Left renal pelvis (tissue), 4 donors: ENCODE measurements at places on chromosomes 1 and 21. TPM values are rescaled to one million over a fixed set of nuclear protein-coding genes. Genes with fewer than 3 reads are reported as not detected.

- no peak for DNase-seq
These were observed 8.1 kb downstream of the GPR137B start for GRCh38 chr1:236150311-236150955.

DNA sequence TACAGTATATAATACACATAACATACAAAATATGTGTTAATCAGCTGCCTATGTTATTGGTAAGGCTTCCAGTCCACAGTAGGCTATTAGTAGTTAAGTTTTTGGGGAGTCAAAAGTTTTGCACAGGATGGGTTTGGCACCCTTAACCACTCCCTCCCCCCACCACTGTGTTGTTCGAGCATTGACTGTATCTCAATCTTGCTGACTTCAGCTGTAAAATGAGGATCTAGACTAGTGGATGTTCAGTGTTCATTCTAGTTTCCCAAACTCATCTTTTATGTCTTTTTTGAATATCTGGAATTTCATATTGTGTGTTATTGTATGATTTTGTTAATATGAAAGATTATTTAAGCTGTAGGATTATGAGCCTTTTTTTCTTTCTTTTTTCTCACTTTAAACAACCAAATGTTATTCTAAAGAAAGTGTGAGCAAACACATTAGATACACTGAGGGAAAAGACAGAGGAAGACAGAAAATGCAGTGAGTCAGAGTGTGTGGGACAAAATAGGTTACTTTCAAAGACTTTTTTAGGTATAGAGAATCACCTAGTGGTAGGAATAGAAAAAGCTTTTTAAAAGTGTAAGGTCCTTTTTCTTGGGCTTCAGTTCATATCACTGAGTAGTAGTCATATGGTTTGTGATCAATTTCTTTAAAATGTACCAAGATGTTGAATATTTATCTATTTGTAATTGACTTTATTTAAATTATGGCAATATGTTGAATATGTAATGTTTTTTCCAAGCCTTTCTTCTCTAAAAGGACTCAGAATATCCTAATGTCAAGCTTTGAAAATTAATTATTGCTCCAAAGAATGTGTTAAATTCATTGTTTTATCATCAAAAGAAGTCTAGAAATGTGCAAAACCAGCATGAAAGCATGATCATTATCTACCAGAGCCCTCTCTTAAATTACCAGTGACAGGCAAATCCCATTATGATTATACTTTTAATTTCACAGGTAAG, 17.9 kb upstream of the CENPF start:
- no peak for DNase-seq

DNA sequence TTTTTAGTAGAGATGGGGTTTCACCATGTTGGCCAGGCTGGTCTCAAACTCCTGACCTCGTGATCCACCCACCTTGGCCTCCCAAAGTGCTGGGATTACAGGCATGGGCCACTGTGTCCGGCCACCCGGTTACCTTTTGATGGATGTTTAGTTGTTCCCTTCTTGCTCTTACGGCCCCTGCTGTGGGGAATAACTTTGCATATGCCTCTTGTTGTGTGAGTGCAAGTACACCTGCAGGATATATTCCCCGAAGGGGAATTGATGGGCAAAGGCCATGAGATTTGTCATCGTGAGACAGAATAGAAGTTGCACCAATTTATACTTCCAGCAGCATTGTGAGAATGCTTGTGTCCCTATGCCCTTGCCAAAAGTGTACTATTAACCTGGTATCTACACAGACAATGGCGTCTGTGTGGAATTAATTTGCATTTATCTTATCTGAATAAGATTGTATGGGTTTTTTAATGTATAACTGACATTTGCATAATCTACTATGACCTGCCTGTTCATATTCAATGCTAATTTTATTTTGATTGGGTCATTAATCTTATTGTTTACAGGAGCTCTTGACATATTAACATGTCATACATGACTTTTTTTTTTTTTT, 8.1 kb downstream of the IL6R start:
- DNase-seq = no peak

DNA sequence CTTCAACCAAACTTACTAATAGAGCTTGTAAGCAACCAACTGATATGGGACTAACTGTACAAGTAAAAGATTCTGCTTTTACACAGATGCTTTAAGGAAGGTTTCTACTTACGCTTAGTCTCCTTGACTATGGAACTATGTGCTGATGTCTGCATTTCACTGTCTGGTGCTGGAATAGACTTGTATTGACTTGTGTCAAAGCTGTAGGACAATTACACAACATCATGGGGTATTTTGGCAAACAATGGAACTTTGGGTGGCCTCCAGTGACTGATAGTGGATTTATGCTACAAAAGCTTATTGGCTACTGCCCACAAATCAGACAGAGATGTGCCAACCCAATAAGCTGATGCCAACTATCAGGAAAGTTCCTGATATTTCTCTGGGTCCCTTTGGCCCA, 10.6 kb downstream of the CBR1 start:
- DNase-seq = no peak

GRCh38 chr21:25092441-25093011, 514.8 kb downstream of the MRPL39 start:
- no peak for DNase-seq

GRCh38 chr21:25911730-25912401, 177.1 kb downstream of the GABPA start:
- no peak for DNase-seq

GRCh38 chr1:51535006-51535592, 16.0 kb upstream of the EPS15 start:
- no peak for DNase-seq

DNA sequence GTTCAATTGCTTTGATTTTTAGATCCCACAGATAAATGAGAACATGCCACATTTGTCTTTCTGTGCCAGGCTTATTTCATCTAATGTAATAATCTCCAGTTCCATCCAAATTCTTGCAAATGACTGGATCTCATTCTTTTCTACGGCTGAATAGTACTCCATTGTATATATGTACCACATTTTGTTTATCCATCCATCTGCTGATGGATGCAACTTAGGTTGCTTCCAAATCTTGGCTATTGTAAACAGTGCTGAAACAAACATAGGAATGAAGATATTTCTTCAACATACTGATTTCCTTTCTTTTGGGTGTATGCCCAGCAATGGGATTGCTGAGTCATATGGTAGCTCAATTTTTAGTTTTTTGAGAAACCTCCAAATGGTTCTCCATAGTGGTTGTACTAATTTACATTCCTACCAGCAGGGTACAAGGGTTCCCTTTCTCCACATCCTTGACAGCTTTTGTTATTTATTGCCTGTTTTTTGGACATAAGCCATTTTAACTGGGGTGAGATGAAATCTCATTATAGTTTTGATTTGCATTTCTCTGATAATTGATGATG, 344.4 kb downstream of the KCTD3 start:
- no peak for DNase-seq

The DNALI1 gene
- 18.0 TPM for polyA plus RNA-seq

The KRTAP13-2 gene
- polyA plus RNA-seq = not detected

The CYP4A11 gene
- polyA plus RNA-seq = 2.7 TPM

The GMEB1 gene
- polyA plus RNA-seq = 14.8 TPM

The TMEM82 gene
- not detected for polyA plus RNA-seq
